ENCODE measurements at places on chromosomes 1 and 21.

- DNase-seq = no peak
Observed at GRCh38 chr1:193417945-193418744, 231.7 kb upstream of the B3GALT2 start.

DNA sequence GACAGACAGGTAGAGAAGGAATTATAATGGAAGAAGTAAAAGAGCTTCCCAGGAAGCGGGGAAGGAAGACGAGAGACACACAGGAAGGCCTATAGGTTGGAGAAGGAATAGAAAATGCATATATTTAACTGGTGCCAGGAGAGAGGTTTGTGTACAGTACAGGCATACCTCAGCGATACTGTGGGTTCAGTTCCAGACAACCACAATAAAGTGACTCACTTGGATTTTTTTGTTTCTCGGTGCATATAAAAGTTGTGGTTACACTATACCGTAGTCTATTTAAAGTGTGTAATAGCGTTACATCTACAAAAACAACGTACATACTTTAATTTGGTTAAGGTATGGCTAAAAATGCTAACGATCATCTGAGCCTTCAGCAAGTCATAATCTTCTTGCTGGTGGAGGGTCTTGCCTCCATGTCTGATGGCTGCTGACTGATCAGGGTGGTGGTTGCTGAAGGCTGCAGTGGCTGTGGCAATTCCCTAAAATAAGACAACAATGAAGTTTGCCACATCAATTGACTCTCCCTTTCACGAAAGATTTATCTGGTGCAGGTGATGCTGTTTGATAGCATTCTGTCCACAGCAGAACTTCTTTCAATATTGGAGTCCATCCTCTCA lies 16.0 kb downstream of the YARS1 start:
- DNase-seq = no peak

DNA sequence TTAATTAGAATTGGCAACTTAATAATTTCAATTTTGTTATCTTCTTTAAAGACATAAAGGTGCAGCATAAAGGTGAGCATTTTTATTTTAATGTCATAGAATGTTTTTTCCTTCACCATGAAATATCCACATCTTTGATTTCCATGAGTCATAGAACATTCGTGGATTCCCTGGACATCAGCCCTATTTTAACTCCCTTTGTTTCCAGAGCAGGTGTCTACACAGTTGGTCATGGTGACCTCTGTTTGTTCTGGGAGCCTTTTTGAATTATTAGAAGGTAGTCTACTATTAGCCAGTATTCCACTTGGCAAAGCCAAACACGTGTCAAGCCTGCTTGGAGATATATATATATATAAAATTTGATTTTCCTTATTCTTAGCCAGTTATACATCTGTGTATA lies 572.9 kb downstream of the LTN1 start:
- DNase-seq = no peak

- no peak for DNase-seq
Observed at GRCh38 chr1:16178596-16179497, 23.0 kb upstream of the EPHA2 start.

GRCh38 chr21:35204850-35205541 lies 155.9 kb upstream of the RUNX1 start:
- no peak for DNase-seq

- DNase-seq = no peak
Observed at GRCh38 chr1:172451002-172451443, 7.2 kb upstream of the PIGC start.

DNA sequence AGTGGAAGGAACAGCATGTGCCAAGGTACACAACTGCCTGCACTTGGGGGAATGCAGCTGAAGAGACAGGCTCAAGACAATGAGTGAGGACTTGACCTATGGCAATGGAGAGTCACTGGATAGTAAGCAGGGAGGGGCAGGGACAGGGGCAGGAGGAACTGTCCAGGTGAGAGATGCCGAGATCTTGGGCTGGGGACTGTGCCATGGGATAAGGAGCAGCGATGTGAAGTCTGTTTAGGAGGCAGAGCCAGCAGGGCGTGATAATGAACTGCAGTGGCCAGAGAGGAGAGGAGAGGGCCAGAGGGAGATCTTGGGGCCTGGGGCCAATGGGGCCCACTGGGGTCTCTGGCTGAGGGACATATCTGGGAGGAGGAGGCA lies 17.8 kb upstream of the EPB41 start:
- no peak for DNase-seq

Measured in stimulated activated CD8-positive, alpha-beta memory T cell treated with anti-CD3 and anti-CD28 coated beads, Interleukin-15, amount 100 ng/mL, for 4 hours (primary cell).